SHP77 (cell line): ENCODE measurements at places on chromosomes 5 and 9.

- no peak for DNase-seq
Observed at GRCh38 chr9:127232833-127233549, 31.6 kb upstream of the GARNL3 start.

DNA sequence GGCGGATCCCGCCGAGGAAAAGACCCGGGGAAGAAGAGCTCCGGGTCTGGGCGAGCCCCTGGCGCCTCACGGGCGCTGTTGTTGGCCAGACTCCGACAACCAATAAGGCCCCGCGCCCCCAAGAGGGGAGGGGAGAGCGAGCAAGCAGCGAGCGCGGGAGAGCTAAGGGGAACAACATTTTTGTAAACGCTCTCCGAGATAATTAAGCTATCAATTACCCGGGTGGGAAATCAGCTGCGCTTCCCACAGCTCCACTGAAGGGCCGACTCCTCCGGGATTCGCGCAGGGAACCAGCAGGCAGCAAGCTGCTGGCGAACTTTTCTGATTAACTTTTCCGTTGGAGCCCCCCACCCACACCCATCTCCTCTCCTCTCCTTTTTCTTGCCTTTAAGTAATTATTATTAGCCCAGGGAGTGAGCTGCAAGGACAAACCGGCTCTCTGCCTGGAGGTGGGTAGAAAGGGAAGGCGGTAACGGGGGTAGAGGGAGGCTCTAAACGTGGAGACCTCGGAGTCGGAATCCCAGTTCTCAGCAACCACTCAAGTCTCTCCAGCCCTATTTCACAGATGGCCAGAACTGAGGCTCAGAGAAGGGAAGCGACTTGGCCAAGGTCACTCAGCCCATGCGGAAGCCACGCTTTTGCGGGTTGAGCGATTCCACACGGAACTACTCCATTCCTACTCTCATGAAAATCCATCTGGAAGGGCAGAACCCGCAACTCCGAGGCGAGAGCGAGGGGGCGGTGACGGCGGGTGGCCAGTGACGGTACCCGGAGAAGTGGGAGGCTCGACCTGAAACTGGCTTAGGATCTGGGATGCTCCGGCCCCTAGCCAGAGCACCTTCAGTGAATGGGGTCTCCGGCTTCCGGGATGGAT is 1.3 kb downstream of the ASTN2 start:
- DNase-seq, result no peak

GRCh38 chr9:104258296-104259011 is 164.3 kb downstream of the SMC2 start:
- DNase-seq, result no peak

DNA sequence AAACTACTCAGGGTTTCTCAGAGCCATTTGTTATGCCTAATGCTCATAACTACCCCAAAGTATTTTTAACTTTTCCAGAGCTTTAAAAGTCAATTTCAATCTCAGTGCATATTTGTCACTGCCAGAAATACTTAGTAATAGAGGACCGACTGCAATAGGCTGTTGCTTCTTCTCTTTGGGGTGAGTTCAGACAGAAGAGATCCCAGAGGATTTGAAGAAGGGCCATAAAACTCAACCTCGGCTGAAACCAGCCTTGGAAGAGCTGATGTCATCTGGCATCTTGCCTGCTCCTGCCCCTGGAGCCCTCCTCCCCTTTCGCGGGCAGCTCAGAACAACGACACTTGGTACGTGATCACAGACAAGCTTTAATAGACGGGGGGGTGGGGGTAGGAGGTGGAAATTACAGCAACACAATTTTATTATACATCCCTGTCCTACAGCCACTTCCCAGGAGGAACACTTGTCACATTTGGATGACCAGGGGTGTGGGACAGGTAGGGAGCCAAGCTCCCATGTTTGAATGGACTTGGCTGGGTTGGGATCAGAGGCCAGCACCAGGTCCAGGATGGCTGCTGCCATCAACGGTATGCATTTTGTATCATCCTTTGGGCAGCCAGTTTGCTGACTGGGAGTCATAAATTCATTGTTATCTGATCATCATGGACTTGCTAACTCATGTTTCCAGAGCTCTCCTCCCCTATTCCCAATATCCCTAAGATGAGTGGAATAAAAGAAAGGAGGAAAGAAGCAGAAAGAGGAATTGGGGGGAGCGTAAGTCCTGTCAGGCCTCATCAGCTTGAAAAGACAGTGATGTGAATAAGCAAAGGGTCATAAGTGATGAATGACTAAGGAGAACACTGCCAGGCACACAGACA is 186.6 kb upstream of the PANK3 start:
- no peak for DNase-seq

- no peak for DNase-seq
Observed at GRCh38 chr5:98492258-98492657, 281.2 kb upstream of the RGMB start.

DNA sequence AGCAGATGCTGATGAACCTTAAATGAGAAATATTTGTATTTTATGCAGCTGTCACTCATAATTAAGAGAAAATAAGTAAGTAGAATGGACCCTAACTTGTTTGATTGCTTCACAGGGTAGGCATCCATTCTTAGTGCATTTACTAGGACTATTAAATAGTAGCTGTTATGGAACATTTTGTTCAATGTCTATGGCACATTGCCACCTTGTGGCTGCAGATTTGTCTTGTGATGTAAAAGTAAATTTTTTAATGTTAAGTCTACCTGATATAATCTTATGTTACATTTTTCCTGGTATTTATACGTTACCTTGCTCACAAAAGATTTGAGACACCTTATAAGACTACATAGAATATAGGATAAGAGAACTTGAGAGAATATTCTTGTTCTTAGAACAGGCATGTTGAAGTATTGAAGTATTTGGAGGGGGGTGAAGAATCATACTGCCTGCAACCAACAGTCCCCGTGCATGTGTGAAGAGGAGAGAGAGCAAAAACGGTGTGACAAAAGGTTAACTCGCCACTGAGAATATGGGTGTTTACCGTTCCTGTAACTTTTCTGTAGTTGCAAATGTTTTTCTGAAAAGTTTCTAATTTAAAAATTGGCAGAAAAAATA is 161.1 kb downstream of the MAST4 start:
- DNase-seq, result peak; percentile 40

DNA sequence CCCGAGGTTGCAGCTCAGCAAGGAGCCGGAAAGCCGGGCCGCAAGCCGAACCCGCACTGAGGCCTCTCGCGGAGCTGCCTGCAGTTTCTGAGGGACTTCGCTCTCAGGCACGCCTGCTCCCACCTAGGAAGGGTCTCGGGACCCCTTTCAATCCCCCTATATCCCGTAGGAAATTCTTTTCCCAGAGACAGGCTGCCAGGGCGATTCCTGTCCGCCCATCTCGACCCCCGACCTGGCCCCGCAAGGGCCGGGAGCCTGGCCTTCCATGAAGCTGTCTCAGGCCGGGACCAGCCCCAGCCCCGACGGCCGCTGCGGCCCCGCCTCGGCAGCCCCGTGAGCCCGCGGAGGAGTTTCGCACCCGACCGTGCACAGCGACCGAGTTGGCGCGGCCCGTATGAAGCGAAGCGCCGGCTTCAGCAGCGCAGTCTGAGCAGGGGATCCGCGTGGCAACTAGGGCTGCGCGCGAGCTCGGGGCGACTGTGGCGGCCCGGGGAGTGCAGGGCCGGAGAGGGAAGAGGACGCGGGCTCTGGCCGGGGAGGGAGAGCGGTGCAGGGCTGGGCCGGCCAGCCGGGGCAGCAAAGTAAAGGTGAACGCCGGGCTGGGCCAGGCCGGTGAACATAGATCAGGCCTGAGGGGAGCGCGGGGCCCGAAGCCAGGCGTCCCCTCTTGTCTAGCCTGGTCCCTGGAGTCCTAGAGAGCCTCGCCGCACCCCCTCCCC is 977 bp upstream of the PRDM12 start:
- no peak for DNase-seq

- DNase-seq, result no peak
Observed at GRCh38 chr9:127975376-127976315, 5.1 kb downstream of the EEIG1 start.

DNA sequence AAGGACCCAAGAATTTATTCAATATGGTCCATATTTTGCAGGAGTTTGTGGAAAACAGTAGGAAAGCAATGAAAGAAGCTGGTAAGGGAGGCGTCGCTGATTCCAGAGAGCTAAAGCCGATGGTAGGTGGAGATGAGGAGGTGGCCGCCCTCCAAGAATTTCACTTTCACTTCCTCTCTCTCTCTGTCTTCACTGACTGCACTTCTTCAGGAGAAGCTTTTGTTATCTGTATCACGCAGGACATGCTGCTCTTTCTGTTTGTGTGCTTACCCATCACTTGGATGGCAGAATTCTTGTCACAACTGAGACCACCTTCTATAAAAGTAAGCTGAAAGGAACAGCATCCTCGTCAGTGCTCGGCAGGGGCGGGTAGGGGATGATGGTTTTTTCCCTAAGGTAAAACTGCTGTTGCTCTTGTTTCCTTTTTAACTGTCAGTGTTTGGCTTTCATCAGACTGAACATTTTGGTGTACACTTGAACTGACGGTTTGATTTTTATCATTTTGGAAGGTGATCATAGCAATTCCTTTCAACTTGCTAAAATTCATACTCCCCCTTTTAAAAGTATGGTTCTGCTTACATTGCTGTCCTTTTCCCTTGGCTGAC is 62.4 kb upstream of the FSD1L start:
- DNase-seq, result no peak

DNA sequence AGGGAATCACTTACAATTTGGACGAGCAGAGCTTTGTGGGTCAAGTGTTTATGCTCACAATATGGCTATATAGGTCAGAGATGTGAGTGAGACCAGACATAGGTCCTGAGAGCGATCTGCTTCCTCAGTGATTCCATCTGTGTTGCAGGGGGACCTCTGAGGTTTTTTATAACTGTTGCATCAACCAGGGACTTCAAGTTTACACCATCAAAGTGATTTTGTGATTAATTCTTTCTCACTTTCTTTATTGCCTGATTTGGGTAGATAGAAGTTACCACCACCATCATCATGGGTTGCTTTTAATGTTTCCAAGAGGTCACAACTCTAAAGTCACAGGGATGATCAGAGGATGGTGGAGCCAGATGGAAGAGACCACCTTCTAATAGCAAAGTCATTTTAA is 7.0 kb upstream of the MTAP start:
- no peak for DNase-seq

- no peak for DNase-seq
Observed at GRCh38 chr5:160479926-160480325, 58.3 kb downstream of the PTTG1 start.
